ENCODE measurements at places on chromosomes 1 and 21.
A peak's percentile ranks its signal among the peaks of the same experiment; 100 is the strongest.

DNA sequence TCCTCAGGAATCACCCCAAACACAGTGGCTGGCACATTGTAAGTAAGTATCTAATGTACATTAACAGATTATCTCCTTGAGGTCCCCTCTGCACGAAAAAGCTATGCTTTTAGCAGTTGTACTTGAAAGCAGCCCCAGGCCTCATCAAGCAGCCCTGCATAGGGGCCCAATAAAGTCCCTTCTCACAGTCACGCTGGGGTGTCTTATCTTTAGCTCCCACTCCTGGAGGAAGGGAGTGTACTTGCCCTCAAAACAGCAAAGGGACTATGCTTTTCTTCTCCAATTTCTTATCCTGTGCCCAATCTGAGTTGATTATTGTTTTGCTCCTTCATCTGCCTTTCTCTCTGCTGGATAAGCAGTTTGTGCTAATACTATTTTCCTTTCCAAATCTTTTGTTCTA, 168.8 kb upstream of the PLXNA2 start:
- DNase-seq, result no peak

DNA sequence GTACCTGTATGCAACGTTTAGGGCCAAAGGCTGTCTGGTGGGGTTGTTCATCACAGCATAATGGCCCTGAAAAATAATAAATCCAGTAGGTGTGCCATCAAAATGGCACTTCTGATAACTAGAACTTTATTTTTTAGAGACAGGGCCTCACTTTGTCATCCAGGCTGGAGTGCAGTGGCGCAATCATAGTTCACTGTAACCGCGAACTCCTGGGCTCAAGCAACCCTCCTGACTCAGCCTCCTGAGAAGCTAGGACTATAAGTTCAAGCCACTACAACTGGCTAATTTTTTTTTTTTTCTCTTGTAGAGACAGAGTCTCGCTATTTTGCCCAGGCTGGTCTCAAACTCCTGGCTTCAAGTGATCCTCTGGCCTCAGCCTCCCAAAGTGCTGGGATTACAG, 4.7 kb downstream of the SNAPIN start:
- no peak for DNase-seq

- no peak for DNase-seq
These were observed 553.8 kb upstream of the CAMK1G start for GRCh38 chr1:209029737-209030136.

- DNase-seq, result no peak
These were observed 22.0 kb upstream of the BCAR3 start for GRCh38 chr1:93703643-93704042.

DNA sequence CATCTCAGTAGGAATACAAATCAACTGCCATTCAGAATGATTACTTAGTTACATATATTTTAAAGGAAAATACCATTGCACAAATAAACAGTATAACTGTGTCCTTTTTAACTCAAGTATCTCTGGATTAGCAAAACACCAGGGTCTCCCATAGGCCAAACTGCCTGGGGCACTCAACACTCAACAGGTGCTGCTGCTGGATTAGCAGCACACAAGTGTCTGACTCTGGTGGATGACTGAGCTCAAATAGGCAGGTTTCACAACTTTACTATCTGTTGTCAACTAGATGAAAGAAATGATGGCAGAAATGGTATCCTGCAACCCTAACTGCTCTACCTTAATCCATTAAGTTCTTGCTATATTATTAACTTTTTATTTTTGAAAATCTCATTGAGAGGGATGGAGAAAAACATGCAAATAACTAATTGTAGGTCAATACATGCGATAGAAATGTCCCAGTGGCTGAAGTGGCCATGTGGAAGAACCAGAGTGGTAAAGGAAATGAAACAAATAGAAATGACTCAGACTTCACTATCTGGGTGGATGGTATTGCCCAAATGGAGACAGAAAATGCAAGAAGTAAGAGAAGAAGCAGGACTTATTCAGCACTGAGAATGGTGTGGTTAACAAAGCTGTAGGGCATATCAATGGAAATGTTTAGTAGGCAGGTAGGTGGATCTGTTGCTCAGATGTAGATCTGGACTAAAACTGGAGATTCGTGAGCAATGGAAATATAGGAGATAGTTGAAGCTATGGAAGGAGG, 90.8 kb upstream of the CCDC190 start:
- DNase-seq, result no peak

GRCh38 chr1:64122588-64122987, 80.8 kb upstream of the UBE2U start:
- DNase-seq, result no peak

GRCh38 chr1:150563340-150564038, 14.3 kb downstream of the ADAMTSL4 start:
- DNase-seq, result peak; percentile 46

DNA sequence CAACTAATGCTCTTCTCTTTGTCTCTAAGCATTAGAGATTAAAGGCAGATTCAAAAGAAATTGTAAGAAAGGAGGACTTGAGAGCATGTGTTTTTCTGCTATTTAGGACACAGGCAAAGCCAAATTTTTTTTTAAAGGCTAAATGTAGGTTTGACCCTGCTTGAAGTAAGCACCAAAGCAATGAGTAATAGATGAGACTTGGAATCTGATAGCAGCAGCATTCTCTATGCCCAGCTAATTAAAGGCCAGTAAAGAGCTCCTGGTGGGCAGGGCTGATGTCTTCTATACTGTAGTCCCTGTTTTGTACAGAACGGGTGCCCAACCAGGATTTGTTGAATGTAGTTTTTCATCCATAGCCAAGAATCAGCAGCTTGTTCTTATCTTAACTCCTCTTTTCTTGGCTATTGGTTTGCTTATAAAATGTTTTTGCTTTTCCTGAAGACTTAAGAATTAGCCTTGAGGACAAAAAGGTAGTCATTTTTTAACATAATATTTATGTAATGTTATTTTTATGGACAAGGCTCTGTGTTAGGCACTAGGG, 179.6 kb downstream of the LMO4 start:
- DNase-seq, result no peak

- no peak for DNase-seq
These were observed 7.1 kb downstream of the ANGEL2 start for GRCh38 chr1:213008564-213008963.

- no peak for DNase-seq
These were observed 1702.9 kb upstream of the B3GALT2 start for GRCh38 chr1:194889310-194889709.

GRCh38 chr1:229340496-229340895, 2.4 kb downstream of the CCSAP start:
- DNase-seq, result no peak

GRCh38 chr1:24190983-24191461, 3.9 kb upstream of the IFNLR1 start:
- no peak for DNase-seq

Data from right hindlimb (tissue), 1 donor.